ENCODE measurements at places on chromosomes 7 and 10.

DNA sequence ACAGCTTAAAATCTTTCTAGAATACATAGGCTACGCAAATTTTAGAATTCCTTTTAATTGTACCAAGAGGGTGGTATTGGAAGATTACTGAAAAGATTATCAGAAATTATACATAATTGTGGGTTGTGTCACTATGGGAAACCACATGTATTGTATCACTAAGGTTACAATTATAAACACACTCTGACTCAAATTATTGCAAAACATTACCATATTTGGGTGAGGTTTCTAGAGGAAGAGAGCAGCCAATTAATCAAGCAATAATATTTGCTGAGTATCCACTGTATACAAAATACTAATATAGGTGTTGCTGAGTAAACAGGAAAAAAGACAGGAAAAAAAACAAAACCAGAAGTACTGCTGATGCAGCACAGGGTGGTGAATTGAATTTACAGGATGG lies 3.1 kb upstream of the CAPZA2 start:
- no peak for DNase-seq

- DNase-seq: no peak
Measured at GRCh38 chr7:124399941-124400340, 365.7 kb downstream of the GPR37 start.

DNA sequence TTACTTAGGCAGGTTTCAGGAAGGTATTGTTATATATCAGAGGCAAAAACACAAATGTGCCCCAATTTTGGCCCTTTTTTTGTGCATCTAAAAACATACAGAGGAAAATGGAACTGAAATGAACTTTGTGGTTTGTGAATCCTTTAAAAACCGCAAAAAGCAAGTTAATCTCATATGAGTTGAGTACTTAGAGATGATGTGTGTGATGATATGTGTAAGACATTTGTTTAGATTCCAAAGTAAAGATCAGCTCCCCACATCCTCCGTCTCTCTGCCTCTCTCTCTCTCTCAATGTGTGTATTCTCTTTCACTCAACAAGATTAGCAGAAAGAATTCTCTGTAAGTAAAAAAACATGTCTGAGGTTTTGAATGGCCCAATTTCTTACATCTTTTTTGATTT lies 201.9 kb downstream of the MALRD1 start:
- DNase-seq: no peak

GRCh38 chr10:123202506-123202905 lies 48.3 kb downstream of the BUB3 start:
- DNase-seq: no peak

DNA sequence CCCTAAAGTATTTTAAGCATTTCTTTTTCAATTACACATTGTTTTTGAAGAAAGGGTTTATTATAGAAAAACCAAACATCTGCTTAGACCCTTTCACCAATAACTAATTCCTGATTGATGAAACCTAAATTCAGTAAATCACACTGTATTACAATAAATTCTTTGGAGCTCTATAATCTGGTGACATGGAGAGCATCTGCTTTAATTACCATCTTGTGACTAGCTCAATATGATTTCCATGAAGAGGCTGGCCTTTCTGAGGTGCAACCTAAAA lies 9.7 kb downstream of the HYCC1 start:
- no peak for DNase-seq
